Activated CD4-positive, alpha-beta T cell treated with anti-CD3 and anti-CD28 coated beads, Interleukin-2, amount 50 U/mL, for 4 hours (primary cell): ENCODE measurements at places on chromosomes 13 and 19.

- no peak for DNase-seq
Observed at GRCh38 chr13:95387733-95388207, 86.5 kb upstream of the ABCC4 start.

GRCh38 chr13:49527123-49527522 is 31.4 kb downstream of the PHF11 start:
- no peak for DNase-seq

DNA sequence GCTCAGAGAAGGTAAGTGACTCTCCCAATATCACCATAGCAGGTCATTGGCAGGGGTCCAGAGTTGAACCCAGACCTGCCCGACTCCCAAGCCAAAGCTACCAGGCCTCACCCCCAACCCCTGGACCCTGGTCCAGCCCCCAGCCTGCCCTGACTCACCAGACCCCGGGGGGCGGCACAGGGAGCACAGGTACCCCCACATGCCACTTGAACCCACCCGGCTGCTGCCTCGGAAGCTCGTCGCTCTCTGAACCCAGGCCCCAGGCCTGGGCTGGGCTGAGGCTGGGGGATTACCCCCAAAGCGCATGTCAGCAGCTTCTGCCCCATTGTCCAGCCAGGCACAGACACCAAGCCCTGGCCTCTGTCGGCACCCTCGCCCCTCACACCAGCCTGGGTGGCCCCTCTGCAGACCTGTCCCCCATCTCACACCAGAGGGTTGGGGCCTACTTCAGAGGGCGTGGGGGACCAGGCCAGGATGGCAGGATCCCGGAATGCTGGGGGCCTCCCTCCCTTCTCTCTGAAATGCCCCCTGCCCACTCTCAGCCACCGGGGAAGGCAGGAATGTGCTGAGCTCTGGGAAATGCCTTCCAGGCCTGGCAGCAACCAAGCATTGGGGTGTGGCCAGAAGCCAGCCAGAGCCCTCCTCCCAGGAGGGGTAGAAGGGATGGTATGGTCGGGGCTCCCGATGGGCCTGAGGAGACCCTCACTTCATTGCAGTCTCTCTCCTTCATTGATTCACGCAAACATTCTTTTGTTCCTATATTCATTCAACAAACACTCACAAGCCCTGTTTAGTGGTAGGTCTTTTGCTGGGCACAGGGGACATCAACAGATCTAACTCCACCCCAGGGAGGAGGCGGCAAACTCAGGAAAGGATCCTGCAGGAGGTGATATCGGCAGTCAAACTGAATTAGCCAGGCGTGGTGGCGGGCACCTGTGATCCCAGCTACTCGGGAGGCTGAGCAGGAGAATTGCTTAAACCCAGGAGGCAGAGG is 1.7 kb upstream of the PRX start:
- DNase-seq = no peak

DNA sequence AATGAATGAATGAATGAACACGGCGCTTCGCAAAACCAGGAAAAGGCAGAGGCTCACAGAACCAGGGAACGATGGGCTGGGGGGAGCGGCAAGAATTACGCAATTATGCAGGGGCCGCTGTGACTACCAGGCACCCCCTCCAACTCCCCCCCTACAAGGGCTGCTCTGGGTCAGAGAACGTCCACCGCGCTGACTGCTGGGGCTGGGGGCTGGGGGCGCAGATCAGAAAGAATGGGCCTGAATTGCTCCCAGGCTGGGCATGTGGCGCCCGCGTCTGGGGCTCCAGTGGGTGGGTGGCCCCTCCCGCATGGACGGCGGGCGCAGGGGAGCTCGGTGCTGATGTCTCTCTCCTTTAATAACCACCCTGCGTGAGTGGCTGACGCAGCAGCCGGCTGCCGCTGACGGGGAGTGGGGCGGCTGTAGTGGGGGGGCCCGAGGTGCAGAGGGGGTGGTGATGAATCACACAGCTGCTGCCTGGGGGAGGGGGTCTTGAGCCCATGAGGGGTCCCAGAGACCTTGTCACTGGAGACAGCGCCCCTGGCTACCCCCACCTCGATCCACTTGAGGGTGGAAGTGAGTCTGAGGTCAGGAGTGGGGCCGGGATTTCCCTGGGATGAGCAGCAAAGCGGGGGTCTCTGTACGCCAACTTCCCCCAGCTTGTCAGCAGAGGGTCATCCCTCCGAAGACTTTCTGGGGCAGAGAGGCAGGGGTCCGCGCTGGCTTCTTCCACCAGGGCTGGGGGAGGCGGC is 1.5 kb upstream of the CIRBP start:
- DNase-seq = no peak

- DNase-seq = no peak
Observed at GRCh38 chr13:32311188-32311897, 3.8 kb downstream of the ZAR1L start.

GRCh38 chr13:49444524-49445395 is 686 bp downstream of the SETDB2 start:
- DNase-seq = peak; percentile 6

DNA sequence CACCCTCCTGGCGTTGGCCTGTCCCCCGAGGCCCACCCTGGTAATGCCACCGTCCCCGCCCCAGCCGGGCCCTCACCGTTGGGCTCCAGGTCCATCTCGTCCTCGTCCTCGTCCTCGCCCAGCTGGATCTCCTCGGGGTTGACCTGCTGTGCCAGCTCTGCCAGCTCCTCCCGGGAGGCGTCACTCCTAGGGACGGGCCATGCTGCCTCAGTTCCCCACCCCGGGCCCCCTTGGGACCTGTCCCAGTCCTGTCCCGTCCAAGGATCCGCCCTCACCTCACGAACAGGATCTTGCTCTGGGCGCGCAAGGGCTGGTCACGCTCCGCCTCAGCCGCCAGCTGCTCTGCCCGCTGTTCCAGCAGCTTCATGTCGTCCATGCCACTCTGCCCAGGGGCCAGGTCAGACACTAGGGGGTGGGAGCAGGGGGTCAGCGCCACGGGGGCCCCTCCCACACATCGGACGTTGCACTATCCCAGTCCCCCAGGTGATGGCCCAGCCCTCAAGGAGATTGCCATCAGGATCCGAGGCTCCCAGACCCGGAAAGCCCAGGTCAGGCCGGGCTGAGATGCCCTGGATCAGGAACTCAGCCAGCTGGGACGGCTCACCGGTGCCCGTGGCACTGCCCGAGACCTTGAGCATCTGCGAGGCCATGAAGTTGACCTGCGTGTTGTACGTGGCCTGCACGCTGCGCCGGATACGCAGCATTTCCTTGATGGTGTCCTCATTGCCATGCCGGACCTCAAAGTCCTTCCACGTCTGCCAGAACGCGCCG is 9.5 kb downstream of the XAB2 start:
- DNase-seq = no peak

GRCh38 chr19:5360003-5360780 is 19.6 kb upstream of the PTPRS start:
- DNase-seq = no peak
